OCI-LY7 (cell line): ENCODE measurements at places on chromosomes 13 and 19.
A peak's percentile ranks its signal among the peaks of the same experiment; 100 is the strongest.

DNA sequence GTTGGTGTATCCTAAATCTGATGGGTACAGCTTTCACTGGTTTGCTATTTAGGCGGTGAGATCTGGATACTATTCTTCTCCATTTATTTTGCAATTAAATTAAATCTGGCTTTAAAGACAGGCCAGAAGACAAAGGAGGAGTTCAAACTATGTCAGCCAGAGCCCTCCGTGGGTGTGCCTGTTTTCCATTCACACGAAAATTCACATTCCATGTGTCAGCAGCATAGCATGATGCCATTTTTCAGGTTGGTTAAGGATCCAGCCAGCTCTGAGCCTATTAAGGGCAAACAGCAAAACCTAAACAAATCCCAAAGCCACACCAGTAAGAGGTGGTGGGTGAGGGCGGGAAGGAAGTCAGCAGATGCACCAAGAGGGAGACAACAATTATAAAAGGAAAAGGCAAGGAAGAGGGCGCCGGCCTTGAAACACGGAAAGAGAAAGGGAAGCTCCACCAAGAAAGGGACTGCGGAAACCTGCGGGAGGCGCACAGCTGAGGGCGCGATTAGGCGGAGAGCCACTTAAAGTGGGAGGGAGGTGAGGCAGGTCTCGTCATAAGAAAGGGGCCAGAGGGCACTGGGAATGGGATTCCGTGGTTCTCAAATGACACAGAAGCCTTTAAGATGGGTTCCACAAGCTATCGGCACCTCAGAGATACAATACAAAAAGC is 43.0 kb downstream of the CARS2 start:
- DNase-seq, result no peak

GRCh38 chr19:39144290-39145071 is 18.9 kb downstream of the PAK4 start:
- DNase-seq, result no peak

DNA sequence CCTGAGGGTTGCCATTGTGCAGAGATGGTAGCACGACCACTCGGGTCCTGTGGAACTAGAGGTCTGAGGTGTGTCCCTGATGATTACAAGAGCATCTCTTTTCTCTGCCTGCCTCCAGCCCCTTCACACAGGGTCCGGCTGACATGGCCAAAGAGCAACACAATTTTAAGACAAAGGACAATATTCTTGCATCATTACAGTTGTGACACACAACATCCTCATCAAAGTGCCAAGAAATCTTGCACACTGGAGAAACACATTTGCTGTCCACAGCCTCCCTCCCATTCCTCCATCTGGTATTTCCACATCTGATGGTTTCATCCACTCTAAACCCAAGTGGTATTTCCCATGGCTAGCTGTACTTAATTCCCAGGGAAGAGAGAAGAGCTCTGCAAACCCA is 12.8 kb downstream of the COL4A1 start:
- no peak for DNase-seq

- DNase-seq, result no peak
Observed at GRCh38 chr19:46137915-46138473, 10.0 kb upstream of the IGFL2 start.

DNA sequence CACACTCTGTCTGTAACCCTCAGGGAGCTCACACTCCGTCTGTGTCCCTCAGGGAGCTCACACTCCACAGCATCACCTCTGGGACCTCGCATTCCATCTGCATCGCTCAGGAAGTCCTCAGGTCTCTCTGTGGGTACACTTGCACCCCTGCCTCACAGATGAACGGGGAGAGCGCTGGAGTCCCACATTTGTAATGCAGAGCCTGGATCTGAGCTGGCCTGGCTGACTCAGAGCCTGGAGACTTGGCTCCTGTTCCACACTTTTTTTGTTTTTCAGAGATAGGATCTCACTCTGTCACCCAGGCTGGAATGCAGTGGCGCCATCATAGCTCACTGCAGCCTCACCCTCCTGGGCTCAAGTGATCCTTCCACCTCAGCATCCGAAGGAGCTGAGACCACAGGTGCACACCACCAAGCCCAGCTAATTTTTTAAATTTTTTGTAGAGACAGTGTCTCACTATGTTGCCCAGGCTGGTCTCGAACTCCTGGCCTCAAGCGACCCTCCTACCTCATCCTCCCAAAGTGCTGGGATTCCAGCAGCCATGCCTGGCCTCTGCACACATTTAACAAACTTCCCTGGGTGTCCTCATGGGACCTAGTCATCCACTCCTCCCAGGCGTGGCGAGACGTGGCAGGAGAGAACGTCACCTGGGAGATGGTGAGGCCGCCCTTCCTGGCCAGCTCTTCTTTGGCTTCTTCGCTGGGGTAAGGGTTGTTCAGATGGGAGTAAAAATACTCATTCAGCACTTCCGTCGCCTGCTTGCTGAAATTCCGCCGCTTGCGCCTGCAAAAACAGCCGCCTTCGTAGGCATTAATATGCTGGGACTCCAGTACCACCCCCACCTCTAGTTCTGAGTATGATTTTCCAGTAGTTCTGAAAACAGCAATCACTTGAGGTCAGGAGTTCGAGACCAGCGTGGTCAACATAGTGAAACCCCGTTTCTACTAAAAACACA is 31.0 kb downstream of the CILP2 start:
- no peak for DNase-seq

DNA sequence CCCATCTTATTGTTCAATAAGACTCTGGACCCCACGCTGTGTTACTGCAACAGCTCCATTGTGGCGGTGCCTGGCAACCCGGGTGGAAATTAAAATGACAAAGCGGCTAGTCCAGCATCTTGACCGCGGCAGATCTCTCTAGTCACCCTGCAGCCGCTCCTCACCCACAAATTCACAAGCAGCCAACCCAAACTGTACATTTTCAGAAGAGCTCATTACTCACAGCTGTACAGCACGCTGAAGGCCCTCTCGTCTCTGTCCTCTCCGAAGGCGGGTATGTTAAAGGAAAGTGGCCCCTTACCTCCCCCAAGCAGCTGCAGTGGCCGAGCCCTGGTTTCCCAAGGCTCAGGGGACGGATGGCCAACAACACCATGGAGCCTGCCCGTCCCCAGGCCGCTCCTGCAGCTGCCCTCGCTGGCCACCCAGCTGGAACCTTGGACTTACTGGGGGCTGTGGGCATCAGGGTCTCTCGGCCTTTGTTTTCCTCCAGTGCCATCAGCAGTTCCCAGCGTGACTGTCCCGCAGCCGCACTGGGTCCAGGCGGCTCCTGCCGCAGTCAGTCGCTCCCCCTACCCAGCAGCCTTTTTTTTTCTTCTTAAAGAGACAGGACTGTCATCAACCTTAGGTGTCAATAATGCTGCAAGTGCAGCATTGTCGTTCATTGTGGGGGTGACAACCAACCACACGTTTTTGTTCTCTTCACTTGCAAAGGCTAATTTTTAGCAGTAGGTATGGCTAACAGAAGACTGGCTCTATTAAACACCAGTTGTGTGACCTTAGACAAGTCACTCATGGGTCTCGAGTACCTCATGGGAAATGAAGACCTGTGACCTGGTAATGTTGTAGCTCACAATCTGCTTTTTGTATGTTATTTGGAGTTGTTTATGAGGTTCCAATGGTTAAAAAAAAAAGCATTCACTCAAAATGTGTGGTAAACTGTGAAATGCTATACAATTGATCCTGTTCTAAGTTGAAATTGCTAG is at the start of gene SACS:
SACS (minus strand) TSS at position 532 of the 983 bp plus-strand sequence. CDS start 22,463 bp downstream, outside the sequence.
- DNase-seq, result no peak

DNA sequence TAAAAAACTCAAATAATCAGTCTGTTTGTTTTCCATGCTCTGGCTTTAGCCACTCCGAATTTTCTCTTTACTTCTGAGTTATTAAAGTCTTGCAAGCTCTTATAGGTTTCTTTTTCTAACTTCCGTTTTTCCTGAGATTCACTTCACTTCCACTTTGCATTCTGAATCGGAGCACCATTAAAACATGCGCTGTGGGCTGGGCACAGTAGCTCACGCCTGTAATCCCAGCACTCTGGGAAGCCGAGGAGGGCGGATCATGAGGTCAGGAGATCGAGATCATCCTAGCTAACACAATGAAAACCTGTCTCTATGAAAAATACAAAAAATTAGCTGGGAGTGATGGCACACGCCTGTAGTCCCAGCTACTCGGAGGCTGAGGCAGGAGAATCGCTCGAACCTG is 357.9 kb downstream of the SLITRK6 start:
- no peak for DNase-seq

DNA sequence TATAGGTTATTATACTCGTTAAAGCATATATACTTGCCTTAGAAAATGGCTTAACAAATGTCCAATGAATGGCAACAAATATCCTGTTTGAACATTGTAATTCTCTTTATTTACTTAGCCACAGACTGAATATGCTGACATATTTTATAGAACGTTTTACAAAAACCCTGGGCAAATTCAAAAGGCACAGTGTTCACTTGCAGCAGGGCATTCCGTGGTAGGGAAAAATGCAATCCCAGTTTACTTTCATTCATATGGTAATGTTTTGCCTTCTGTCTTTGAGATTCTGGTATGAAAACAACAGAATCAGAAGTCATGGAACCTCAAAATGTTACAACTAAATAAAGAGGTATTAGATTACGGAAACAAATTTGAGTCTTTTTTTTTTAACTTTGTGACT is 56.2 kb upstream of the MYCBP2 start:
- no peak for DNase-seq

GRCh38 chr19:28977826-28978225 is 235.1 kb downstream of the UQCRFS1 start:
- DNase-seq, result no peak

DNA sequence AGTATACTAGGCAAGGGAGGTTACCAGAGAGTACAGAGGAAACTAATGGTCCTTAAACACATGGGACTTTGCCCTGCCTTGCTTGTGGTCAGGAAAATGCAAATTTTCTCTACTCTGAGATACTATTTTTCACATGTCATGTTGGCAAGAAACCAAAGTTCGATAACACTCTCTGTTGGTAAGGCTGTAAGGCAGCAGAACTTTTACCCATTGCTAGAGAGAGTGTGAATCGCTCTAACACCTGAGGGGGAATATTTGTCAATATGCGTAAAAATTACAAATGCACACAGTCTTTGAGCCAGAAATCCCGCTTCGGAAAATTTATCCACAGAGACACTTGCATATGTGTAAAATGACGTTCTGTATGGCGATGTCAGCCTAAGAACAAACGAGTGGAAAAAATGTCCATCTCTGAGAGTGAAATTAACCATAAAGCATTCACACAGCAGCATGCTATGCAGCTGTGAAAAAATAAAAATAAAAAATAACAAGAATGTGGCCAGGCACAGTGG is 9.5 kb upstream of the RFX1 start:
- peak; percentile 64 for DNase-seq

- no peak for DNase-seq
Observed at GRCh38 chr13:45500492-45501174, 35.9 kb downstream of the COG3 start.

GRCh38 chr19:10812196-10812595 is 23.8 kb downstream of the TMED1 start:
- DNase-seq, result no peak

DNA sequence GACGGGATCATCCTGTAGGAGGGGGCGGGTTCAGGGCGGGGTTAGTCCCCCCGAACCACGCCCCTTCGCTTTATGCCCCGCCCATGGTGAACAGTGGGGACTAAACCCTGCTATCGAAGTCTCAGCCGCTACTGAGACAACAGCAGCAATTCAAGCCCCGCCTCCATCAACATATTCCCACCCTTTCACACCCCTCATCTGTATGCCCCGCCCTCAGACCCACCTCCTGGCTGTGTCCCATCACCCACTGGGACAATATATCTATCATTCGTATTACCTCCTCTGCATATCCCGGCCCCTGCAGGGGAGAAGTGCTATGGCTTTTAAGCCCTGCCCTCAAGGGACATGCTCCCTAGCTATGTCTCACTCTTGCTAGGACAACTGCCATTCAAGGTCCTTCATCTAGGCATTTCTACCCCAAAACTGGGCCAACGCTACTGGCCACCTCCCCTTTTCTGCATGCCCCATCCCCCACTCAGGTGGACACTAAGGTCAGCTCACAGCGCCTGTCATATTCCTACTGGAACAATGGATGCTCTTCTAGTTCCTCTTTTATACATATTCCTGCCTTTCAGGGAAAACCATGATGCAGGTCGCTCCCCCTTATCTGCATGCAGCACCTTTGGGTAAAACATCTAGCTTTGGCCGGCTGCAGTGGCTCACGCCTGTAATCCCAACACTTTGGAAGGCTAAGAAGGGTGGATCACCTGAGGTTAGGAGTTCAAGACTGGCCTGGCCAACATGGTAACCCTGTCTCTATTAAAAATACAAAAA is 11.9 kb downstream of the LRFN1 start:
- no peak for DNase-seq

DNA sequence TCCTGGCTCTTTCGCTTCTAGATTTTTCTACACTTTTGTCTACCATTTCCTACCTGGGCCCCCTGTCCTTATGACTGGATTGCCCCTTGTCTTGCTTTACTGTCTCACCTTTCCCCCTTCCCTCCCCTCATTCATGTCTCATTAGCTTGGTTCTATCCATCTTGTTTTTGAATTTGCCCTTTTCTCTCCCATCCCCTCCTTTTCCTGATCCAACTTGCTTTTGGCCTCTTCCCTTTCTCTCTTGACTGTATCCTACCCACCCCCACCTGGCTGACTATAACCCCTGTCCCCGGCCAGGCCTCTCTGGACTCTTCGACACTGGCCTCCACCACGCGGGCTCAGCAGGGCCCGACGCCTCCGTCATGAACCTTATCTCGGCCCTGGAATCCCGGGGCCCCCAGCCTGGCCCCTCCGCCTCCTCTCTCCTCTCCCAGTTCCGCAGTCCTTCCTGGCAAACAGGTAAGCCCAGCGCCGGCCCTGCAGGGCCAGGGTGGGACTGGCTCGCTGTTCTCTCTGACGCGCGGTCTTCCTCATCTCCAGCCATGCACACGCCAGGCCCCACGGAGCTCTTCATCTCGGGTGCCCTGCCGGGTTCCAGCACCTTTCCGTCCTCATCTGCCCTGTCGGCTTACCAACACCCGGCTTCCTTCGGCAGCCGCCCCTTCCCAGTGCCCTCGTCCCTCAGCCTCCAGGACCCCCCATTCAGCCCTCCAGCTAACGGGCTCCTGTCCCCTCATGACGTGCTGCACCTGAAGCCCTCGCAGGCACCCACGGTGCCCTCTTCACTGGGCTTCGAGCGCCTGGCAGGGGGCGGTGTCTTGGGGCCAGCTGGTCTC is 3.4 kb downstream of the PRR12 start:
- no peak for DNase-seq

- DNase-seq, result no peak
Observed at GRCh38 chr13:101627556-101627943, 175.1 kb downstream of the ITGBL1 start.

DNA sequence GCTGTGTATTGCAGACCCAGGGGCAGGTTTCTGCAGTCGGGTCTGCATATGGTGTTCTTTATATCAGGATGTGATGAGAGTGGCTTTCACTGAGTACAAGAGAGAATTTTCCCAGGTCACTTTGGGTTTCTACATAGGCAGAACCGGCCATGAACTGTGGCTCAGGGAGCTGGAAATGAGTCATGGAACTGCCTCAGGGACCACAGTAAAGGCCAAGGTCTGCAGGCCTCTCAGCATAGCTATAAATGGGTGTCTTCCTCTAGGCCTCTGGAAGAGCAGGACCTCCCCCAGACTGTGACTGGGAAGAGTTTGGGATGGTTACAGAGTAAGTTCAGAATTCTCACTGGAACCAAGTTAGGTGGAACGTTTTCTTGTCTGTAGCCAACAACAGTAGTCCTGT is 51.8 kb upstream of the ZNF681 start:
- no peak for DNase-seq
